ENCODE measurements at places on chromosomes 2 and 18. TPM values are rescaled to one million over a fixed set of nuclear protein-coding genes. Genes with fewer than 3 reads are reported as not detected.

The GPR45 gene
- total RNA-seq = not detected

The REG3A gene
- total RNA-seq = 3.3 TPM

The LRRC30 gene
- not detected for total RNA-seq

The STAT1 gene
- 186 TPM for total RNA-seq

The CD8B2 gene
- total RNA-seq = not detected
